ENCODE measurements at places on chromosomes 7 and 10.

- DNase-seq: peak; percentile 17
Observed at GRCh38 chr10:117216611-117217195, 19.4 kb downstream of the KCNK18 start.

- DNase-seq: no peak
Observed at GRCh38 chr7:150994141-150994837, 3.5 kb downstream of the NOS3 start.

- no peak for DNase-seq
Observed at GRCh38 chr10:126321440-126321839, 66.8 kb downstream of the ADAM12 start.

GRCh38 chr7:127359011-127359410 lies 33.5 kb downstream of the ZNF800 start:
- DNase-seq: no peak

GRCh38 chr7:601595-602340 lies 82.1 kb upstream of the PDGFA start:
- DNase-seq: peak; percentile 60

- no peak for DNase-seq
Observed at GRCh38 chr10:4943821-4944220, 19.4 kb upstream of the AKR1C1 start.

- DNase-seq: no peak
Observed at GRCh38 chr7:8176370-8177081, 85.4 kb downstream of the ICA1 start.

DNA sequence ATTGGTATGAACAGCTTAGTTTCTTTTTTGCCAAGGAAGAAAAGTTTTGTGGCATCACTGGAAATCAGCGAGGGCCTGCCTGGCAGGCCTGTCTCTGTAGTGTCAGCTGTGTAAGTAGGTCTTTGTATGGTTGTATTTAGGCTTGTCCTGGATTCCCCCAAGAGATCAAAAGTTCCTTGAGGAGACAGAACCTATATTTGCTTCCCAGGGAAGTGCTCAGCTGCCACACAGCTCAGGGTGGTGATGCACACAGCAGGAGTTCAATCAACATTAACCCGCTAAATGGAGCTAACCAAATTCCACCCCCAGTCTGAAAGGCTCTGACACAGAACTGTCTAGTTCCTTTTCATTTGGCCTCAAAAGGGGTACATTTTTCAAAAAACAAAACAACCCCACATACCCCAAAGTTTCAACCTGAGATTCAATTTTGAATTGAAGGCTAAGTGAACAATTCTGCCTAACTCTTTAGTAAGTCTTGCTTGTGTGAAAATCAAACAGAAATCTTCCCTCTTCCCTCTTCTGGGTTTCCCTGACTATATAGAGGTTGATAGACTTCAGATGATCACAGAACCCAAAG lies 124.4 kb downstream of the CLEC2L start:
- no peak for DNase-seq

DNA sequence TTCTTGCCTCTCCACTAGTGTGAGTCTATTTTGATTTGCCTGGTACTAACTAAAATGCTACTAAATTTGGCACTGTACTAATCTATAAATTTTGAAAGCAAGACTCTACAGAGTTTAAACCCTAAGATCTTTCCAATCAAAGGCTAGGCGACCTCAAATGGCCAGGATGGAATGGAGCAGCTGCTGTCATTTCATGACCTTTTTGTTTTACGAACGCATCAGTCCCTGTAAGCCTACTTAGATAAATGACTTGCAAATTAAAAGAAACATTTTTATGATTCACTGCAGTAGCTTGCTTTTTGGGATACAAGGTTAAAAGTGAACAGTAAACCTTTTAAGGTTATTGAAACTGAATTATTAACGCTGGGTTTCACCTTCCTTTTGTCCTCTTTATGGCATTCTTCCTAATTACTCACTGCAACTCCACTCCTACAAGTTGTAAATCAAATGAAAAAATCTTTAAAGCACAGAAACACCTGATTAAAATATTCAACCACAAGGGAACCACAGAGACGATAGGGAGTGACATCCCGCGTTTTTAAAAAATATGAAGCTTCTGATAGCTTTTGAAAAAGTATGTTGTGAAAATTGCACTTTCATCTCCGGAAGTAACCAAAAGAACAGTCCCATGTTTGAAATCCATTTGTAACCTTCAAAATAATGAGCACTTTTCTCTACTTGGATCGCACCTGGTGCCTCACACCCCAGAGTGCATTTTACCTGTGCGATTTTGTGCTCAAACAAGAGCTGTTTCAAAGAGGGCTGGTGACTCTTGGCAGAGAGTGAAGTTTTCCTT lies 595.1 kb downstream of the PARD3 start:
- DNase-seq: no peak

- DNase-seq: no peak
Observed at GRCh38 chr10:103517234-103518085, 24.0 kb downstream of the NEURL1 start.

- DNase-seq: no peak
Observed at GRCh38 chr10:8596929-8597472, 542.5 kb downstream of the GATA3 start.

DNA sequence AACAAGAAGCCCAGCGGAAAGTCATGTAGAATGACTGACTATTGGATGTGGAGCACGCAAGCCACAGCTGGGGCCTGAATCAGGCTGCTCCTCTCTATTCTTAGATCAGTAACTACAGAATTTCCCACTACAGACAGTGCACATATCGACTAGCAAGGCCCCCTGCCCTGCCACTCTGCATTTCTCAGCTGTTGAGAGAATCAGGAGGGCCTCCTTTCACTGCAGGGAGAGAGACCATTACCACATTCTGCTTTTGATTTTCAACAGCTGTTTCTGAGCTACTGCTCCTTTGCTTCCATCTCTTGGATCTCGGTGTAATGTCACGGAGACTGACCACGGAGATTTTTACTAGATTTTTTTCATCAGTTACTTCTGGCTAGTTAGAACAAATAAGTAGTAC lies 73.8 kb downstream of the PON1 start:
- DNase-seq: no peak

DNA sequence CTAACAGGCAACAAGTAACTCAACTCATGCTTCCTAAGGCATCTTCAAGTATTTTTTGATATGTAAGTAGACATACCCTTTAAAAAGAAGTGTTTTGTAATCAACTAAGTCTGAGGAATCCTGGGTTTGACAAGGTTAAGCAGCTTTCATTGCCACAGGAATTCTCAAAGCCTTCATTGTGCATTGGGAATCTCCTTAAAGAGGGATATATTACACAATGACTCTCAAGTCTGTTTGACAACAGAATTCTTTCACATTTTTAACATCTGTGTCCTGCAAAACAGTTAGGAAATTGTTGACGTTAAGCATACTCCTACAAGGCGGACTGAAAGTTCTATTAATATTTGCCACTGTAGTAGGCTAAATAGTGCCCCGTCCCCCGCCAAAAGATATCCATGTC lies 71.4 kb downstream of the SGMS1 start:
- no peak for DNase-seq

DNA sequence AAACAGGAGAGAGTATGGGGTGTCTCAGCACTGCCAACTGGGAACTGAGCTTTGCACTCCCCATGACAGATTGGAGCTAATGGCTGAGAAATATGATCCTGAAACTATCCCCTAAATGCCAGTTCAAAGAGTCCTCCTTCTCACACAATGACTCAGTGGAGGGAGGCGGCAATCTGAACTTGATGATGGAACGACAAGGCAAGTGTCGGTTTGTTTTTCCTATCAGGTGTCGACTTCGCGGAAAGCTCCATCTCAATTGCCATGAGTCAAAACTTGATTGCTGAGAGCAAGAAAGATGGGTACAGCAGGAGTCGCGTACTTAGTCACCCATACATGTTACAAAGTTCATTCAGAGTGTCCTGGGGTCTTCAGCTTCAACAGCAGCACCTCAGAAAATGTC lies 52.5 kb downstream of the NPY start:
- DNase-seq: no peak

DNA sequence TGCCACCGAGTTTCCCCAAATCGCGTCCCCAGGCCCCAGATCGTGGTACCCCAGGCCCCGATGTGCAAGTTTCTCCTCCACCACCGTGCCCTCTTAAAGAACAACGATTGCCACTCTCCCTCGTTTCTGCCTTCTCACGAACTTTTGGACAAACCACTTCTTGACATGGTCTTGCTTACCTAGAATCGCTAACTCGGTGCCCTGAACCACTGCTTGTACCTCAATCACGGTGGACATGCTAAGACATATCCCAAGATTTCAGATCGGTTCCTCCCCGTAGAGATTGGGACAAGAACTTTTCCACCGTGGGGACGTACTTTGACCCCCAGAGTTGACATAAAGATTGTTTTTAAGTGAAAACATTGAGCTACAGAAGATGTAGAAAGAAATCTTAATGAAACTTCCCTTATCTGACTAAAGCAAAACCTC lies 477 bp upstream of the ZC3HAV1 start:
- no peak for DNase-seq

GRCh38 chr7:135704074-135704473 lies 23.9 kb downstream of the SLC13A4 start:
- DNase-seq: no peak

DNA sequence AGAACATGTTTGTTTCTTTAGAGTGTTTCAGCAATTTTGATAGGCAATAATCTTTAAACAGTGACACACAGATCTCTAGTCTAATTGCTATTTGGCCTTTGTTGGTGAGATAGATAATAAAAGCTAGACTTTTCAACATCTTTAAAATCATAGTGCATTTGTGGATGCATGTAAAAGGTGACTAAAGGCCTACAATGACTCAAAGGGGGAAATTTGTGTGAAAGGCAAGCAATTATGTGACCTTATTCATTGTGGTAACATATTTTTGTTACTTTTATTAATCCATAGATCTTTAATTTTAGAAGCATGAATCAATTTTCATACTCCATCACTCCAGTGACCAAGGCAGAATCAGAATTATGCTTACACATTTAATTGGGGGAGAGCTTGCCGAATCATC lies 299.7 kb downstream of the DGKB start:
- DNase-seq: no peak

- no peak for DNase-seq
Observed at GRCh38 chr10:17644485-17644943, 563 bp downstream of the STAM start.

- no peak for DNase-seq
Observed at GRCh38 chr7:77888998-77889397, 90.4 kb downstream of the PHTF2 start.

GRCh38 chr7:51639661-51640334 lies 323.2 kb upstream of the COBL start:
- DNase-seq: no peak

GRCh38 chr10:54478601-54479000 lies 322.4 kb downstream of the PCDH15 start:
- no peak for DNase-seq

DNA sequence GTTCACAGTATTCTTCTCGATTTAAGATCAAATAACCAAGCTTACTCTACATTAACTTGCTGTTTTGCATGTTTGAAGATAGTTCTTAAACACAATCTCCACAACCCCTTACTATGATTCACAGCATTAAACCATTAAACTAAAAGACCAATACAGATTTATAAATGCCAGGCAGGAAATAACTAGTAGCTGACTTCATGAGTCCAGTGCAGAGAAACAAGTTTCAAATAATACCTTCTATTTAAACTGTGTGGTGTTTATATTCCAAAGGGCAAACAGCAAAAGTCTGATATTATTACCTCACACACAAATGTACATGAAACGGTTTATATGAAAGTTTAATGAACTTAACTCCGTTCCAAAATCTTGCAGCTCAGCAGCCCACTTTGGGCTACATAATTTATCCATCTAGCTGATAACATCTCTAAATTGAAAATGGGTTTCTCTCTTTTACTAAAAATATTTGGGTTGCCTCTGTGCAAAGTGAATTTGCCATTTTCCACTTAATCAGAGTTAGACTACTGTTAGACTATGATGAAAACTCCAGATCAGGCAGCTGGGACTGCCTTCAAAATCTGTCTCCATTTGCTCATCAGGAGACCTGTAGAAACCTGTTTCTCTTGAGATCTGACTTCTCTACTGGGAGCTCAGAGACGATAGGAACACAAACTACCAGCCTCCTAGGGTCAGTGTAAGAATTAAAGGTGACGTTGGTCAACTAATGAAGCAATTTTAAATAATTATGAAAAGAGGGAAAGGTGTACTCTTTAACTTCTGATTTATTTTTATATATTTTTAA lies 287.3 kb downstream of the FZD1 start:
- DNase-seq: no peak

DNA sequence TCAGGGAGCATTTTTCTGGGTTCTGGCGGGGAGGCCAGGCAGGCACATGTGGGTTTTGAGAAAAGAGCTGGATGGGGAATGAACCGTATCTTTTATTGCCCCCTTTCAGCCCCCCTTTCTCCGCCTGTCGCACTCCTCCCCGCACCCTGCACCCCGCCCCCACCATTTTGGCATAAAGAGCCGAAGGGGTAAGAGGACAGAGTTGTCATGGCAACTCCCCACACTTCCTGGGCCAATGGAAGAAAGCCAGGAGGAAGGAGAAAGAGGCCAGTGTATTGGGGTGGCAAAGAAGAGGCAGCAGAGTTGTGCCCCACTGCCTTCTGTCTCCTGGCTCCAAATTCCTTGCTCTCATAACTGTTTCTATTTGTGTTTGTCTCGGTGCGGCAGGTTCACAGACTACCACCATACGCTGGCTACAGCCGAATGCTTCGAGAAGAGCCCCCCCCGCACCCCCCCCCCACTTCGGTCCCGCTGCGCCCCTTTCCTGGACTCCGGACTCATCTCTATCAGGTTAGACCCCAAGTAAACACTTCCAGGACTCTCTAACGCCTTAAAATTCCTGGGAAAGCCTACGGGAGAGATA lies 3.4 kb downstream of the KCNIP2 start:
- DNase-seq: no peak

DNA sequence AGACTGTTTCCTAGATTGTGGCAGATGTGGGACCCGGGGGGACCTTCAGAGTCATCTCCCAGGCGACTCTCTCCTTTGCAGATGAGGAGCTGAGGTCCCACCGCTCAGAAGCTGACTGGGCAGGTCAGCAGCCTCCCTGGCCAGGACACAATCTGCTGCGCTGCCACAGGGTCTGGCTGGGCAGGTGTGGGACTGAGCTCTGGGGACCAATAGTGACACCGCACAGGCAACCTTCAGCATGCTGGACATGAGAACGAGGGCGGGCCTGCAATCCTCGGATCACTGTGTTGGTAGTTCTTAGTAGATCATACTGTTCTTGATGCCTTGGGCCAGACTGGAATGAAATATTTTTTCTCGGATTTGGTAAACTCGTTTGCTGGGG lies 20.5 kb upstream of the CRYGN start:
- no peak for DNase-seq

DNA sequence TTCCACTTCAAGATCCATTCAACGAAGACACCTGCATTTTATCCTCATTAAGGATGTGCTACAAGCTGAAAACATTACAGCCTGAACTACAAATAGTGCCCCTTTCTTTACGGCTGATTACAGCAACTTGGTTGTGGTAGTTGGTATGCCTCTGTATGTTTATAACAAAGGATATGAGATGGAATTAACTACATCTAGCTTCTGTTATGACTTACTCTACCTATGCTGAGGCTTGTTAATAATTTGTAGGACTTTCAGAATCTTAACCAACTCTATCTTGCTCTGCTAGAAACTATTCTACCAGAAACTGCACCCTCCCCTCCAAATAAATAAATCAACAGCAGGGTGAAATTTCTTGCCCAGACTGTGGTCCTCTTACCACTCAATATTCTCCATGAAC lies 448.1 kb downstream of the GRM8 start:
- DNase-seq: no peak

GRCh38 chr10:122068844-122069243 lies 79.9 kb downstream of the TACC2 start:
- no peak for DNase-seq

- no peak for DNase-seq
Observed at GRCh38 chr7:17600340-17600752, 301.9 kb downstream of the AHR start.

- DNase-seq: no peak
Observed at GRCh38 chr10:17533731-17534130, 79.3 kb upstream of the ST8SIA6 start.

Data from activated CD8-positive, alpha-beta memory T cell treated with anti-CD3 and anti-CD28 coated beads for 1 hour (primary cell).